Lung (tissue), 17 donors: ENCODE measurements at places on chromosomes 2 and 18. TPM values are rescaled to one million over a fixed set of nuclear protein-coding genes. Genes with fewer than 3 reads are reported as not detected.

GRCh38 chr18:55462652-55463051 lies 125.3 kb downstream of the TCF4 start:
- no peak for DNase-seq

GRCh38 chr18:39776766-39777165 lies 2178.3 kb upstream of the PIK3C3 start:
- no peak for DNase-seq

SP140 gene
- total RNA-seq, result 5.5 TPM

DNA sequence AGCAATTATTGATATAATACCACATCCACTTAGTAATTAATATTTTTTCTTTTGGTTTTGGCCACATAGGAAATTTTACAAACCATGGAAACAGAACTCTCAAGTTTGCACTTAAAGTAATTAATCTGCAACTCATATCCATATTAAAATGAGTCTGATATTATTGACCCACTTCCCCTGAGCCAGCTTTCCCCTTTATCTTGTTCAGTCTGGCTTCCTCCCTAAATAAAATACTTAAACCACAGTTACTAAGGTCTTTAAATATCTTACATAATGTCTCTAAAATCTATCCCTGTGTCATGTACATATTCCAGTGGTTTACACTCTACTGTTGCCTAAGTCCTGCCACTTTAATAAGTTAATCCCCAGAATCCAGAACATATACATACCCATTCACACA lies 564.9 kb upstream of the FSHR start:
- no peak for DNase-seq

DNA sequence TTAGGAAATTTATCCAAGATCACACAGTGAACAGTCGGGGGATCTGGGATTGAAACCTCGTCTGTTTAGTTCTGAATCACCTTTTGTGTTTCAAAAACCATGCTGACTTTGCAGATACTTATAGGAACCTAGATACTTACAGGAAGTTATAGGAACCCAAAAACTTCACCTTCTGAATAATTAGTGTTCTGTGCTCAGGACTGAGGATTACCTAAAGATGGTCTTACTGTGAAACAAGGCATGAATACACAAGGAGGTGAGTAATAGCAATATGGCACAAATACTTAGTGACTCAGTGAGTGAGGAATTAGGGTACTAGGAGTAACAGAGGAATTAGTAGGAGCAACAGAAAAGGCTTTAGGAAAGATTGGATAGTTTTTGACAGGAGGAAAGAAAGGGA lies 145.5 kb downstream of the LRATD1 start:
- DNase-seq, result no peak

DNA sequence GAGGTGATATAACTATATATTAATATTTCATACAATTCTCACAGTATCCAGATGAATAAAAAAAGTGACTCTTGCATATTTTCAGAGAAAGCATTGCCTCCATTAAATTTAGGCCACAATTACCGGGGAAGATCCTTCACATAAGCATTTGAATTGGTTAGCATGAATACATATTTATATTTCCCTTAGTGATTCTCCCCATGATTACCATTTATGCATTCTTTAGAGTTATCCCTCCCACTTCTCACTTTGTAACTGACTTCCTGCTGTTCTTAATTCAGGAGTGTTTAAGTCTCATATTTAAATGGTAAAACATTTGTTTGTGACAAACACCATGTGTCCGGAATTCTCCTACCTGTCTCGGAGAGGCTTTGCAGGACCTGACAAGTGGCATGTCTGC lies 523.4 kb downstream of the CCDC85A start:
- DNase-seq, result no peak

- DNase-seq, result peak; percentile 73
Measured at GRCh38 chr2:110679337-110679707, 1.5 kb upstream of the BUB1 start.

GRCh38 chr2:8693157-8693821 lies 11.4 kb downstream of the ID2 start:
- peak; percentile 52 for DNase-seq

DNA sequence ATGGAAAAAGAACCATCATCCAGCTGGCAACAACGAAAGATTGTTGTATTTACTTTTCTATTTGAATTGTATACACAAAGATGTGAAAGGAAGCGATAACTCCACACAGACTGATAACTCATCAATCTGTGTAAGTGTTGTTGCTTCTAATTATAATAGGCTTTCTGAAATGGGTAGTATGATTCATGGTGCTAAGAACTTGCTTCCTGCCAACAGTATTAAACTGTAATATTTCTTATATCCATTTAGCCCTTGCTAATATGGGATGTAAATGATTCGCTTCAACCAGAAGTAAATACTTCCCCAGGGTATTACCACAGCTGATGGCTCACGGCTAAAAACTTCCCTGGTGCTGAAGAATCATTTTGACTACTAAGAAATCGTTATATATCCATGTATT lies 70.2 kb downstream of the TMEM163 start:
- DNase-seq, result no peak

DNA sequence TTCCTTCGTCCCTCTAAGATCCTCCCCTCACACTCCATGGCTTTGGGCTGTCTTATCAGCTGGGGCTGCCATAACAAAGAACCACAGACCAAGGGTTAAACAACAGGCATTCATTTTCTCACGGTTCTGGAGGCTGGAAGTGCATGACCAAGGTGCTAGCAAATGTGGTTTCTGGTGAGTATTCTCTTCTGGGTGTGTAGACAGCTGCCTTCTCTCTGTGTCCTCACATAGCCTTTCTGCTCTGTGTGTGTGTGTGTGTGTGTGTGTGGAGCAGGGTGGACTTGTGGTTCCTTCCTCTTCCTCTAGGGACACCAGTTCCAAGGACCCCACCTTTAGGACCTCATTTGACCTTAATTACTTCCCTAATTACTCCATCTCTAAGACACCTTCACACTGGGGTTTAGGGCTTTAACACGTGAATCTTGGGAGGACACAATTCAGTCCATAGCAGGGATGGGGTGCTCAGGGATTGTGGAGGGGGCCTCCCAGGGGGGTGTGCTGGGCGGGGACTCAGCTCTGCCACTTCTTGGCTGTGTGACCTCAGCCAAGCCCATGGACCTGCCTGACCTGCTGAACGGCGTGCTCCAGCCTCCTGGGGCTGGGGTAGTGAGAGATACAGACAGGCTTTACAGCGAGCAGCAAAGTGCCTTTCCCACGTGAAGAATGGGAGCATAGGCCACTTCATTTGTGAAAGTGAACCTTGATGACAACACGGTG lies 38.0 kb downstream of the ACKR3 start:
- peak; percentile 27 for DNase-seq

PPP1R1C gene
- total RNA-seq, result 3.9 TPM

PLA2R1 gene
- total RNA-seq, result 13.5 TPM

C2orf66 gene
- total RNA-seq, result not detected
